Epithelial cell of prostate (primary cell): ENCODE measurements at places on chromosomes 7 and 10.
A peak's percentile ranks its signal among the peaks of the same experiment; 100 is the strongest.

DNA sequence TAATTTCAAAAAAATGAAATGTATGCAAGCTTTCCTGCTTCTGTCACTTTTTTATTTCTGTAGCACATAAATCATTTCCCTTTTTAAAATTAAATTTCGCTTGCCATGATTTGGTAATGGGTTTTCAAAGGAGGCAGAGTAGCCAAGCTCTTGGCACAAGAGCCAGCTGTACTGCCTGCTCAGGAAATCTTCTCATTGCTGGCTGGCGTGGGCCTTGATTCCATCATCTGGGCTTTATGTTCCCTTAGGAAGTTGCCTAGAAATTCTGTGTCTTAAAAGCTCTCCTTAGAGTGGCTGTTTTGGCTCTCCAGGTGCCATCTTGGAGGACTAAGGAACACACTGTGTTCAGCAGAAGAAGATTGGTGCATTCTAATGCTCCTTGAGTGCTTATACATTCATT lies 107.4 kb downstream of the ARID5B start:
- DNase-seq, result no peak

DNA sequence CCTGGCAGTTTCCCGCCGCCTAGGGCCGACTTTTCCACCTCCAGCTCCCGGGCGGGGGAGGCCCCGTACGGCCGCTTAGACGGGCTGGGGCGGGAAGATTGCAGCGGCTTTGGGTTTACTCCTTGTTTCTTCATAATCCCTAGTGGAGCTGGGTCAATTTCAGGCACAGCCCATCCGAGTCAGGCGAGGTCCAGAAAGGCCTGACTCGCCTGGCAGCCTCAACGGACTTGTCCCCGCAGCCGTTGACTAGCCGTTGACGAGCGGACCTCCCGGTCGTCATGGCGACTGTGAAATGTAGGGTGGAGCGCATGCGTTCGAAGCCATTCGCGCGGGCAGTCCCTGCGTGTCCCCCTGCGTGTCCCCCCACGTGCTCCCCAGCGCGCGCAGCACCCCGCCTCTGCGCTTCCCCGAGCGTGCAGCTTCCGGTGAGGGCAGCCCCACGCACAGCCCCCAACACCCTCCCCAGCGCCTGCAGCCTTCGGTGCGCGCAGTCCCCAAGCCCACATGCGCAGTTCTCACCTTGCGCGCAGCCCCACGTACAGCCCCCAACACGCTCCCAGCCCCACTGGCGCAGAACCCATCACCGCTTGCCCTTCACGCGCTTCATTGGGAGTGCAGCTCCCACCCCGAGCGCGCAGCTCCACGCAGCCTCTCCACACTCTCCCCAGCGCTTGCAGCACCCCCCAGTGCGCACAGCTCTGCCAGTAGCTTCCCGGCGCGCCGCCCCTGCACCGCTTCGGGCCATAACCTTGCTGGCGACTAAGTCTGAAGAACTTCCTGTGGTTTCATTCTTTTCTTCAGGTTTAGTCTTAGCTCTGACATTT lies 67.8 kb downstream of the TBX20 start:
- no peak for DNase-seq

DNA sequence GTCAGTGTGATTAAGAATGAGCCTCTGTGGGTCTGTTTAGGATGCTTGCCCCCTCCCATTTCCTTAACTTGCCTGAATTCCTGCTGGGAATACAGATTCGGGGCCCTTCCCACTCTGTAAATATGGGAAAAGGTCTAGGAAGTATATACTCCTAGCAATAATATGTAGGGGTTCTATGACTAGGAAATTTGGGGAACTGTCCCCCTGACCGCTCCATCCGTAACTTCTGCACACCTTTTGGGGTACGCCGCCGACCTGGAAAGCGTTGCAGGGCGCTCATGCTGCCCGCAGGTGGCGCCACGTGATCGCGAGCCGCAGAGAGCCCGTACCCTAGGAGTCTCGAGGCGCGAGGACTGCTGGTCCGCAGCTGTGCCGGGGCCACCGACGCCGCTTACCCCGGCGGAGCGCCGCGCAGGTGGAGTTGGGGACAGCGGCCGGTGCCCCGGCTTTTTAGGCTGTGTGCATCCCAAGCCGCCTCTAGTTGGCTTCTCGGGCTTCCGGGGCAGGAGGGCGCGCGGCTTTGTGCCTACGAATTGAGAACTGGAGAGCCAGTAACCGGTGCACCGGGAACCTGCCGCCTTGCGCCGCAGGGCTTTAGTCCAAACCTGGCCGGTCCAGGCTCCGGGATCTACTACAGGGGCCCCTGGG lies 656 bp upstream of the CNNM2 start:
- DNase-seq, result peak; percentile 10

GRCh38 chr7:107815254-107815882 lies 12.3 kb upstream of the SLC26A3 start:
- DNase-seq, result no peak
